ENCODE measurements at places on chromosomes 16 and 17.

DNA sequence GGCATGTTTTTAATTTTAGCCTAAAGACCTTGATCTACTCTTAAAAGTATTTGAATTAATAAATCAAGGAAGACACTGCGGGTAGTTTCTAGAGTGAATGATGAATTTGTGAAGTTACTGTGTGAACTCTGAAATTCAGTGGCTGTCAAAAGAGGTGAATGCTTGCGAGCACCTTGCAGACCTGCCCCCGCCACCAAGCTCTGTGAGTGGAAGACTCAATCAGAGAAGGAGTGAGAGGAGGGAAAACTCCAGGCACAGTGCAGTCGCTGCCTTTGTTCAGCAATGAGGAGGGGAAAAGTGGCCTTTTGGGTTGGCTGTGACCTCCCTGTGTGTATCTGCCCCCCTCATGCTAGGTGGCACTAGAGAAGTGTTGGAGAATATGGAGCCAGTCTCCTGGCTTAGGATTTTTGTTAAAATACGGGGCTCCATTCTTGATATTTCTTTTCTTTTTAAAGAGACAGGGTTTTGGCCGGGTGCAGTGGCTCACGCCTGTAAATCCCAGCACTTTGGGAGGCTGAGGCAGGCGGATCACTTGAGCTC is 53.0 kb downstream of the LDHD start:
- no peak for DNase-seq

DNA sequence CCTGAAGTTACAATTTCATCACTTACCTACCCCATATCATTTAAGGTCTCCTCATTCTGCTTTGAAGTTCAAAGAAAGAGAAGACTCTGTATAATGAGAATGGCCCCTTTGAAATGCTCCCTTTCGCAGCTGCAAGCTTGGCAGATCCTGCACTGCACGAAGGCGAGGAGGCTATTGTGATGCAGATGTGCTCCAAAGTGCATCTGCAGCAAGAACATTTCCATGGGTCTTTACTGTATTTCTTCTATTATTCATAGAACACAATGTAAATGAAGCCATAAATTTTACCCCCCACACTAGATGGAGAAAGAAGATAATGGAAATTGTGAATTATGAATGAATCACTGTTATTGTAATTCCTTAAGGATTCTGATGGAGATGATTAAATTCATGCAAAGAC is 178.7 kb downstream of the CHD9NB start:
- DNase-seq: no peak

DNA sequence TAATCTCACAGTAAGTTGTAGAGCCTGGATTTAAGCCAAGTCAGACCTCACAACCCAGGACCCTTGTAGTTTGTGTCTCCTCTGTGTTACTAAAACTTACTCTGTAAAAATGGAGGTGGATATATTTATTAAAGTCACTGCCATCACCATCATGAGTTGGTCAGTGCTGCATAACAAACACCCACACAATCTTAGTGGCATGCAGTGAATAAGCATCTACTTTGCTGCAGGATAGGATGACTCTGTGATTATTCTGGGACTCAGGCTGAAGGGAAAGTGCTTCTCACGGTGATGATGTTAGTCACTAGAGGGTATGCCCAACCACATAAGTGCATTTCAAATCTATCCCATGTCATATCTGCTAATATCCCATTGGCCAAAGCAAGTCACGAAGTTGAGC is 398.7 kb downstream of the XYLT1 start:
- DNase-seq: no peak

GRCh38 chr17:600576-601243 is 113.9 kb downstream of the VPS53 start:
- no peak for DNase-seq

GRCh38 chr17:41692722-41693521 is 4.2 kb downstream of the EIF1 start:
- no peak for DNase-seq
